ENCODE measurements at places on chromosomes 12 and 14.

DNA sequence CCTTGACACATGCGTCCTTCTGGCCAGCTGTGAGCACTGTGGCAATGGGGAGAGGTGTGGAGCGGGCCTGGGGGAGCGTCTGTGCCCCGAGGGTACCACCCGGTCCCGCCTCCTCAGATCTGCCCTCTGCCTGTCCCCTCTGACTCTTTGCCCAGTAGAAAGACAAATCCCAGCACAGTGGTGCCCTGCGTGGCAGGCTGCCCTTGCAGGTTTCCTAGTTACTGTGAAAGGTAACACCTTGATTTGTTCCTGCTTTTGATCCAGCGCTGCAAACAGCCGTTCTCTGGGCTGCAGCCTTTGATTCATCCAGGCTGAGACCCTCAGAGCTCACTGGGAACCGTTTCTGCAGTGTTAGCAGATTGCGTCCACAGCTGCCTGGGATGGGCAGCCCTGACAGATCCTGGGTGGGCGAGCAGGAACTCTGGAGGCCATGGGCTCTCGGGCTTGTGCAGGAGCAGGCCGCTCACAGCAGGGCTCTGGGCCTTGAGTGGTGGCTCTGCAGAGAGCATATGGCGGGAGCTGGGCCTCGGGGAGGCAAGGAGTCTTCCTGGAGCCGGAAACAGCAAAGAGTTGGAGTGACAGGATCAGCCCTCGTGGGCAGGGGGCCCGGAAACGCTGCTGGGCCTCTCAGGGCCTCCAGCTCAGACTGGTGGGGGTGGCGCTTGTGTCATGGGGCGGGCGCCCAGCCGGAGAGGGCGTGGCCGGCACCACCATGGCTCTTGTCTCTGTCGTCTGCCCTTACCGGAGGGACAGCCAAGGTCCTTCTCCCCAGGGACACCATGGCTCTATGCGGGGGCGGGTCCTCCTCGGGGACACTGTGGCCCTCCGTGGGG lies 16.6 kb downstream of the FBRSL1 start:
- peak; percentile 41 for DNase-seq

DNA sequence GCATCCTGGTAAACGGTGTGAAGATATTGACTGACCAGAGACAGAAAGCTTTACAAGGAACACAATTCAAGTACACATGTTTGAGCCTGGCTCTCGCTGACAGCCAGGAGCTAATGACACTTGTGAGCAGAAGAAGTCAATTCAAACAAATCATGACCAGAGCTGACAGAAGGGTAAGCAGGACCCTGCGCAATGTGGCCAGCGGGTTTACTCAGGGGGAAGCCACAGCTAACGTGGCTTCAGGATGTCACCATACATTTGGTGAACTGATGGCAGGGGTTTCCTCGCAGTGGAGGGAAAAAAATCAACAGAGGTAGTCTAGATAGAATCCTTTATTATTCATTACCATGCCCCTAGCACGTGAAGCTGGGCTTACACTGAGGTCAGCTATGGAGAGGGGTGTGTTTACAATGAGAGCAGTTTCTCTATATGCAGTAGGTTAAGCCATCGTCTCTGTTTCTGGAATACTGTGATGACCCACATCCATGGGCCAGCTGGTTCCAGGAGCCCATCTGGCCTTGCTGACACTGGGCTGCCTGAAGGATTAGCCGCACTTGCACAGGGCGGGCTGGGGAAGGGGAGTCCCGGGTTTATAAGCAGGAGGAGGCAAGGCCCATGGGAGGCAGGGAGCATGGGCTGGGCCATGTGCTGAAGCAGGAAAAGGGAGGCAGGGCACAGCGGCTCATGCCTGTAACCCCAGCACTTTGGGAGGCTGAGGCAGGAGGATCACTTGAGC lies 198.2 kb upstream of the PRMT8 start:
- no peak for DNase-seq

GRCh38 chr12:31620311-31620710 lies 29.4 kb upstream of the DENND5B start:
- DNase-seq: no peak

DNA sequence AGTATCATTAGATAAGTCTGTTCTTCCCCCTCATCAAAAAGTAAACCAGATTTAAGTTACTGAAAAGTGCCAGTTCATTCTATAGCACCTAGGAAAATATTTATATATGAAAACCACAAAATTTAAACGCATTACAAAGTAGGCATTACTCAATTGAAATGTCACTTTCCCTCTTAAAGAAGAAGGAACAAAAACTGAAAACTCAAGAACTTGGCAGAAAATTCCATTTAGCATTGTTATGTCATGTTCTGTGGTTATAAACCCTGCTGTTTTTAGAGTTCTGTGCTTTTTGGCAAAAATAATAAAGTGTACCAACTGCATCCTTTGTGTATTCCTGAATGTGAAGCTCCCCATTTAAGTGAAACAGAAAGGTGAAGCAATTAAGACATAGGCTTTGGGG lies 3.6 kb downstream of the FGD4 start:
- DNase-seq: no peak

DNA sequence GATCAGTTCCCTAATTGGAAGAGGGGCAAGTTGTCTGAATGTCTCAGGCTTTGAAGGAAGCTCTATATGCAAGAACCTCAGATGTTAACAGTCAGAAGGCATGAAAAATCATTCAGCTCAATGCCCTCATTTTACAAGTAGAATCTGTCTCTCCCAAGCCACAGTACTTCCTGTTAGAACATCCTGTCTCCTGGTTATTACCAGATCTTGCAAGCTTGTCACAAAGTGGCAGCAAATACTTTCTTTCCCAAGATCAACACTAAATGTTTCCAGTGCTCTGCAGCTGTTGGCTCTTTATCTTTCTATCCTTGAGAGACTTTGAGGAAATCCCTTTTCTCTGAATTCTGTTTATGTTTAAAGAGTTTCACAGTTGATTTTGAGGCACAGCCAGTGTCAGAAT lies 235.5 kb downstream of the AKAP6 start:
- no peak for DNase-seq

DNA sequence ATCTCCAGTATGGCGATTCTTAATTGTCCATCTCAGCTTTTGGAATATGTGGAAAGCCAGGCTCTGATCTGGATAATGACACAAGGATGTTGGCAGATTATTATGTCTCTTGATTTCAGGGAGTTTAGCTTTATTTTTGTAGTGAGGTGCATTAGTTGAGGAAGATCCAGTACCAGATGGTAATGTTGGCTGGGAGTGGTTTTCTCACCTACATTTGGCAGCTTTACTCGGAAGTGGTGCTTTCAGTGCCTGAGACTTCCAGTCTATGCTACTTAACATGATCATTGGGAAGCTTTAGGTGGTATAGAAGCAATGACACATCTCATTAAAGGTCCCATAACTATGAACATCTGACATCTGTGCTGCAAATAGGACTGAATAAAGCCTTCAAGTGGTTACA lies 7.5 kb downstream of the SLC15A5 start:
- no peak for DNase-seq

DNA sequence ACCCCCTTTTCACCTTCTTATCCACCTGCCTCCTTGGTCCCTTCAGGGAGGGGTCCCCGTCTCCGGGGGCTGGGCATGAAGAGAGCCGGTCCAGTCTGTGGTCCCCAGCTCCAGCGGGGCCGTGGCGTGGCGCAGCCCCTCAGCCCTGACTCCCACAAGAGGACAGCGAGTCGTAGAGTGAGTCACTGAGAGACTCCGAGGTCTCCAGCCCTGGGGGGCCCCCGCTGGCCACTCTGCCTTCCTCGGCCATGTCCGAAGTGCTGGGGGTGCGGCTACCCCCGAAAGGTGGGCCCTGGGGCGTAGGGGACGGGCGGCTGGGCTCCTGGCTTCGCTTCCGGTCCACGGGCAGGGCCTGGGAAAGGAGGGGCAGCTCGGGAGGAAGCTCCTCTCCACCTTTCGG lies 36.5 kb downstream of the NCKAP5L start:
- DNase-seq: no peak

DNA sequence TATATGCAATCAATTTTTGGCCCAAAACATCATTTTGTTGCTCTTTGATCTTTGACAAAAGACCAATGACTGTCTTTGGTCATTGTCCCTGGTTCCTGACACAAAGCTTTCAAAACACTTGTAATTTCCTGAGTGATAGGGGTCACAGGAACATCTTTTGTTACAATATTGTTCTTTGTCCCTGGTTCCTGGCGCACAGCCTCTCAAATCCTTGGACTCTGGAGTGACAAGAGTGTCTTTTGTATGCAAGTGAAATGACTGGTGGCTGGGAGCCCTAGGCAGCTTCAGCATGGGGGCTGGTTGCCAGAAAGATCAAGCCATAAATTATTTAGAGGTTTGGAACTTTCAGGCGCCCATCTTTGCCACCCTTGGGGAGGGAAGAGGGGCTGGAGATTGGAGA lies 53.9 kb downstream of the DNAH10 start:
- DNase-seq: no peak

DNA sequence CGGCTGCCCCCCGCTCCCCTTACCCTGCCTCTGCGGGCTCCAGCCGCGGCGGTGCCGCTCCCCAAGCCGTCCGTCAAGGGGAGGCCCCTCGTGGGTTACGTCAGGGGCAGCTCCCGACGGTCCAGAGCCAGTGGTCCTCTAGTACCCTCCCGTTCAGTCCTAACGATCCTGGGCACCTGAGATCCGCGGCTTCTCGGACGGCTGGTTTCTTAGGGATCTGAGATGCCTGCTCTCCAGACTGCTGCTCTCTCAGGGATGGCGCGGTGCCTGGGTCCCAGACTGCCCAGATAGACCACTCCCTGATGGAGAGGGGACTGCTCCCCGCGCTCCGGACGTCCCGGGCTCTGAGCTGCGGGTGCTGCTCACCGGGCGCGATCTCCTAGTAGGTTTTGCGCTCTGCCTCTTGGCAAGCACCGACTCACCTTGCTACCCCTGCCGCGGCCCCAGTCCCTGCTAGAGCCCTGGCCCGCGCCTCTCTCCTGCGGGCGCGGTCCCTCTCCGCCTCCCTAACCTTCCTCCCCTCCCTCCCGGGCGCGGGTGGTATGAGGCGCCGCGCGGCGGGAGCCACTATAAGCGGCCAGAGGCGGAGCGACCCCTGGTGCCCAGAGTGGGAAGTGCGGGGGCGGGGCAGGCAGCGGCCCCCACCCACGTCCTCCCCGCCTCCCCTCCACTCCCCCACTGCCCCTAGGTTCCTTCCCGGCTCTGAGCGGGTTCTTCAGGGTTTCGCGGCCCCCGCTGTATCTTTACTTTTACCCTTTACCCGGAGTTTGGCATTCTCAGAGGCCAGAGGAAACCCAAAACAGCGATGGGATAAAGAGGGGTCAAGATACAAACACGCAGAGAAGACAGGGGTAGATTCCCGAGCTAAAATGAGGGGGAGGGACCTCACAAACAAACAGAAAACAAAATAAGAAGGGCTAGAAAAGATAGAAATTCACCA lies at the start of gene C1QL4:
Gene C1QL4 (minus strand): TSS at position 544 of the 940 bp plus-strand sequence. CDS start 711 bp downstream, outside the sequence.
- DNase-seq: peak; percentile 94

- no peak for DNase-seq
Measured at GRCh38 chr12:2416158-2416557, 363.4 kb downstream of the CACNA1C start.

- no peak for DNase-seq
Measured at GRCh38 chr12:110244372-110244771, 36.7 kb upstream of the ATP2A2 start.

- DNase-seq: no peak
Measured at GRCh38 chr12:69433653-69434052, 36.5 kb upstream of the FRS2 start.

DNA sequence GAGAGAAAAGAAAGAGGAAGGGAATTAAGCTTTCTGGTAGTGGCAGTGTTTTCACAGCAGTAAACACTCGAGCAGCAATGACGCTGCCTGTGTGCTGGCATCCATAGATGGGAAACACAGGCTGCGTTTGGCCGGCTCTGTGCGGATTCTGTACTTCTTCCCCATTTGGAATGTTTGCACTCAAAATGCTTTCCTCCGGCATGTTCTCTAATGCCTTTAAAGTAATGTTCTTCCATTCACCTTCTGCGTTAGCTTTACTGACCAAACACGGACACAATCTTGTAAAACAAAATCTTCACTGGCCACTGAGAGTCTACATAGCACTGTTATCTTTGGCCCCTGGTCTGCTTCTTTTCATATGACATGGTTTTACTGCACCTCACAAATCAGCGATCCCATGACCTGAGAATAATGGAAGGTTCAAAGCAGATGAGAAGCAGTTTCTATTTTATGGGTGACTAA lies 31.4 kb downstream of the DCP1B start:
- DNase-seq: no peak

GRCh38 chr12:104864668-104865067 lies 93.4 kb downstream of the SLC41A2 start:
- DNase-seq: no peak

- DNase-seq: no peak
Measured at GRCh38 chr12:34206061-34206785, 183.9 kb downstream of the ALG10 start.

GRCh38 chr12:47935184-47935583 lies 28.2 kb upstream of the TMEM106C start:
- DNase-seq: no peak

GRCh38 chr12:86662464-86662863 lies 406.3 kb upstream of the MGAT4C start:
- no peak for DNase-seq

- DNase-seq: no peak
Measured at GRCh38 chr12:17084831-17085230, 478.9 kb upstream of the LMO3 start.

DNA sequence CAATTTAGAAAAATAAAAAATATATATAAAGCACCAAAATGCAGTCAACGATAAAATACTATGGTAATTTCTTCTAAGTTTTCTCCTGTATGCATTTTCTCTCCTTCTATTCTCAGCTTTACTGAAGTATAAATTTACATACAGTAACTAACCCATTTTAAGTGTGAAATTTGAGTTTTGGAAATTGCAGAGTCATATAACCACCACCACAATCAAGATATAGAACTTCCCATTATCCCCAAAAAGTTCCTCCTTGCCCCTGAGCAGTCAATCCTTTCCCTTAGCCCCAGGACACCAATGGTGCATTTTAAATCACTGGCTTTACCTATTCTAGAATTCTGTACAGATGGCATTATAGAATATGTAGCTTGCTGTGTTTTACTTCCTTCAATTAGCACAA lies 31.0 kb upstream of the BBS10 start:
- DNase-seq: no peak

DNA sequence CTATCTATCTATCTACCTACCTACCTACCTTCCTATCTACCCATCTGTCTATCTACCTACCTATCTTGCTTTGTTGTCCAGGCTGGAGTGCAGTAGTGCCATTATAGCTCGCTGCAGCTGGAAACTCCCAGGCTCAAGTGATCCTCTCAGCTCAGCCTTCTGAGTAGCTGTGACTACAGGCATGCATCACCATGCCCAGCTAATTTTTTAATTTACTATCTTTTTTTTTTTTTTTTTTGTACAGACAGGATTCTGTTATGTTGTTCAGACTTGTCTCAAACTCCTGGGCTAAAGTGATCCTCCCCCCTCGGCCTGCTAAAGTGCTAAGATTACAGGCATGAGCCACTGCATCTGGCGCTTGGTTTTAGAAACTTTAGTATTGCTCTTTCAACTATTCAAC lies 762.4 kb downstream of the SLC6A15 start:
- DNase-seq: no peak

Data from T-helper 9 cell (primary cell).